ENCODE measurements at places on chromosomes 11 and 22.

- DNase-seq: no peak
Observed at GRCh38 chr11:103228807-103229206, 119.6 kb downstream of the DYNC2H1 start.

DNA sequence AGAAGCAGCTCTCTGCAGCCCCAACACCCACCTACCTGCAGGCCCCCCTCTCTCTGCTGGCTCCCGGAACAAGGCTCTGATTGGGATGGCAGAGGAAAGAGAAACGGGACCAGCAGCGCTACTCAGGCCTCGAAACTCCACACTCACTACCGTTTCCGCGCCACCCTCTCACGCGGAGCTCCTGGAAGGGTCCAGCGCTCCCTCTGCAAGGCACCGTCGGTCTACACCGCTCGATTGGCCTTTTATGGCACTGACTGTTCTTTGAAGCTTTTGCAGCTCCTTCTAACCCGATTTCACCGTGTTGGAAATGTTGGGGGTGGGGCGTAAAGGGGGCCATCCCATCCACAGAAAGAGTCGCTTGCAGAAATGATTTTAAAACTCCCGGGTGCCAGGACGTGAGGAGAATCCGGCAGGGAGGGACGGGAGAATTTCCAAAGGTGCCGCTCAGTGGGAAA is 323 bp upstream of the PANX1 start:
- DNase-seq: no peak

GRCh38 chr11:57432714-57433163 is 5.8 kb upstream of the SLC43A3 start:
- no peak for DNase-seq

DNA sequence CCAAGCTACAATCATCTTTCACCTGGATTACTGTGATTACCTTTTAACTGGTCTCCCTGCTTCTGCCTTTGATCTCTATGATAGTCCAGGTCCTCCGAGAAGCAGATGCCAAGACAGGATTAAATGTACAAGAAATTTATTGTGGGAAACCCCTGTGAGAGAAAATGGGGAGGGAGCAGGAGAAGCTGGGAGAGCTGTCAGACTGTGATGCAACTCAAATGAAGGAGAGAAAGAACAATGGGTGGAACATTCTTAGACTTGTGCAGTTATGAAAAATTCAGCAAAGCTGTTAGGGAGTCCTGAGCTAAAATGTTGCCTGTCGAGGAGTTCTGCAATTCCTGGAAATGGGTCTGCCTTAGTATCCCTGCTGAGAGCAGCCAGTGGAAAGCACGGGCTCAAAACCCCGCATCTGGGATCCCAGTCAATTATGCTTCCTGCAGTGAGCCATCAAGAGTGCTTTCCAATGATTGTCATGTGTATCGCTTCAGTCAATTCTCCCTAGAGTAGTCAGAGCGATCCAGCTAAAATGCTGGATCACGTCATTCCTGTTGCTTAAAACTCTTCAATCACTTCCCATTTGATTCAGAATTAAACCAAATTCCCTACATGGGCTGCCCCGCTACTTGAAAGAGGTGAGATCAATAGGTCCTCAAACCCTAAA is 16.5 kb upstream of the CSTF3 start:
- DNase-seq: no peak

DNA sequence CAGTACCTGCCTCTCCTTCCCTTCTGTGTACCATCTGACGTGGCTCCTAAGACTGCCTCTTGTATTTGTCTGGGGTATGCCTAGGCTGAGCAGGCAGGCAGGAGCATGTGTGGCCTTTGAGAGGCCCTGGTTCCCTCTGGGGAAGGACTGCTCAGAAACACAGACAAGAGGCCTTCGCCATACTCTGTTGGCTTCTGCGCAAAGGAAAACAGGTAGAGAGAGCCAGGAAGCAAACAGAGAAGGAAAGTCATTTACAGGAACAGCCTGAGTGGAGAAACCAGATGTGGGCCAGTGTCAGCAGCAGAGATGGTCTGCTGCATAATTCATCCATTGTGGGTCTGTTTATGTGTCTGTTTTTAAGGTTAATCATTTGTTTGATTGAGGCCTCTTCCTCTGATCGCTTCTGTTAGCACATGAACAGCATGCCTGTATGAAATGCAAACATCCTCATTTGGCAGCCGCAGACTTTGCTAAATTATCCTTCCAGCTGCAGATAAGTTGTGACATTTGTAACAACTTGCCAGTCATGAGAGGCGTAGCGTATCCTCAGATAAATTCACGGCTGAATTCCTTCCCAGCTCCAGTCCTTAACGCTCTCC is 119.4 kb downstream of the GALNT18 start:
- DNase-seq: no peak

DNA sequence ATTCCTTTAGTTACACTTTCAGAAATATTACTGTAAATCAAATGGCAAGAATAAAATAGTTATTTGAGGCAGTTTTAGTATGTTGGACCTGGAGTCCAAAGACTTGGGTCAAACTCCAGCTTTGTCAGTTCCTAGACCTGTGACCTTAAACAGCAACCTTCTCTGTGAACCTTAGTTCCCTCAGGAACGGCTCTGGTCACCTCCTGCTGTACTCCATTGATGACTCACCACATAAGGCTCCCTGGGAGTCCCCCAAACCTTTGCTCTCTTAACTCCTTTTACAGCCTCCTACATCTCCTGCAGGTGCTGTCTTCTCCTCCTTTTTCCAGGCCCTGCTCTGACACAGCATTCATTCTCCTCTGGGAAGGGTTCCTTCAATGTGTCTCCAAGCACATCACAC is 29.1 kb downstream of the LIMK2 start:
- DNase-seq: no peak

DNA sequence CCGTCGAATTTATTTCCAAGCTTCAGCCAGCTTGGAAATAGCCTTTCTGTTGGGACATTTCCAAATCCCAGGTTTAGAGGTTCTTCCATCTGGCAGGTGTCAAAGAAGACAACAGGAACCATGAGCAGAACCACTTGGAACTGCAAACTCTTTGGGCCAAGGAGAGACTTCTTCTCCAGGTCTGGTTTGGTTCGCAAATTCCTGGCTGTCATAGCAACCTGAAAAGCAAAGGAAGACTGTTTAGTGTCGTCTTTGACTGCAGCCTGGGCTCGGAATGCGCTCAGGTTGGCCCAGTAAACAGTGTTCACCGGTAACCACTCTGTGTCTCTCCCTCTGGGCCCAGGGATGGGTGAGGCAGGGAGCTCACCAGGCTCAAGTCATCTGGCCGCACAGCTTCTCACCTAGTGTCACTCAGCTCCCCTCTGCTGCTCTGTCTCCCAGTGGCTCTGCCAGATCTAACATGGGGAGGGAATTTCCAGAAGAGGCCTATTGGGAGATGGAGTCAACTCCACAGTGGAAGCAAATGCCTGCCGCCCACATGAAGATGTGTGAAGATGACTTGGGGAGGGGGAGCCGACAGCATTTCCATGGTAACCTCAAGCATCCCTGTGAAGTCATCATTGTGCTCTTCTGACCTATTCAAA is 11.9 kb upstream of the CLMP start:
- DNase-seq: no peak

- DNase-seq: no peak
Observed at GRCh38 chr11:74418509-74418895, 20.3 kb upstream of the PGM2L1 start.

DNA sequence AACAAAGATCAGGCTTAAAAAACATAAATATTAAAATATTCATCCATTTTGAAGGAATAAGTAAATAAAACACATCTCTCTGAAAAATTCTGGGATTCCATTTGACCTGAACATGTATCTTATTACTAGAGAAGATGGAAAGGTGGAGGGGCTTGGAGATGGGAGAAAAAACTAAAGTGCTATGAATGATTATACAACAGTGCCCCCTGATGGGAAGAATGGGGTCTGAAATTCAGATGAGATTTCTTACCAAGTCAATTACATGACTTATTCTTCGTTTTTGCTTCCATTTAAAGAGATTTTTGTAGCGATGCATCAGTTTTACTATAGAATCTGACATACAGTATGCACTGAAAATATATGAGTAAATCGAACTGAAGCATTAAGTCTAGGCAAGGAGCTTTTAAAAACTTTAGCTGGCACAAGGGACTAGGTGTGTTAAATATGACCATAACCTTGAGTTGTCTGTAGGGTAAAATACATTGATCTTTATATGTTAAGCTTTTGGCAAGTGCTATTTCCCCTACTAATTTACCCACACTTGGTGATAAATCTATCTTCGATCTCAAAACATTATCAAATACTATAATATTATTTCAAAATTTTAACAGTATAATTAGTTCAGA is 718.8 kb downstream of the CNTN5 start:
- DNase-seq: no peak

DNA sequence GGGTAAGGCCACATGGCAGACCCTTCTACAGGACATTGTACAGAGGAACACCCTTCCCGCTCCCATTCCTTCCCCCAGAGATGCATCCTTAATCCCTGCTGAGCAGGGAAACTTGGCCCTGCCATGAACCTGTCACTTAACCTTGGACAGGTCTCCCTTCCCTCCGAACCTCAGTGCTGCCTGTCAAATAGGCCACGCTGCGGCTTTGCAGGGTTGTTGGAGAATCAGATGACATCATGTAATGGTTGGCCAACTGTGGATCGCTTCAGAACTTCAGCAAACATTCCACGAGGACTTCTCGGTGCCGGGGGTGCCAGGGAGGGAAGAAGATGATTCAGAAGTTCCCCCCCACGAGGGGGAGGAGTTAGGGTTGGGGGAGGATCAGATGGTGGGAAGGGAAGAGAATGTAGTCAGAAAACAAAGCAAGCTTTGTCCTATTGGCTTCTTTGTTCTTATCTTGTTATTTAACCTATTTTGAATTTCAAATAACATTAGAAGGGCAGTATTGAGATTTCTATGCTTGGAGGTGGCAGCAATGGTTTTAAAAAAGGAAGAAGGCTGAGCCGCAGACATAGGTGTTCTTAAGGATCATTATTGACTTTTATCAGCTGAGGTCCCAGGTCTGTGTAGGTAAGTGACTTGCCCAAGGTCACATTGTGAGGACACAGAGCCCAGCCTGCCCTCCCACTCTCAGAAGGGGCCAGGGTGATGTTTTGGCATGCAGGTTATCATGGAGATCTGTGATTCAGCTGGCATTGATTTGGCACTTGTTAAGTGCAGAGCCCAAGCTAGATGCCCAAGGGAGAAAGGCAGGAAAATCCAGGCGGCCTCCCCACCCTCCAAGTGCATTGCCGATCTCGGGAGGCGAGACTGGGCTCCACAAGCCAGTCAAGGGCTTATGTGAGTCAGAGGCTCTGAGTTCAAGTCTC is 3.1 kb downstream of the CDC42EP1 start:
- DNase-seq: no peak

GRCh38 chr11:125944350-125945010 is 1.4 kb upstream of the VSIG10L2 start:
- no peak for DNase-seq

DNA sequence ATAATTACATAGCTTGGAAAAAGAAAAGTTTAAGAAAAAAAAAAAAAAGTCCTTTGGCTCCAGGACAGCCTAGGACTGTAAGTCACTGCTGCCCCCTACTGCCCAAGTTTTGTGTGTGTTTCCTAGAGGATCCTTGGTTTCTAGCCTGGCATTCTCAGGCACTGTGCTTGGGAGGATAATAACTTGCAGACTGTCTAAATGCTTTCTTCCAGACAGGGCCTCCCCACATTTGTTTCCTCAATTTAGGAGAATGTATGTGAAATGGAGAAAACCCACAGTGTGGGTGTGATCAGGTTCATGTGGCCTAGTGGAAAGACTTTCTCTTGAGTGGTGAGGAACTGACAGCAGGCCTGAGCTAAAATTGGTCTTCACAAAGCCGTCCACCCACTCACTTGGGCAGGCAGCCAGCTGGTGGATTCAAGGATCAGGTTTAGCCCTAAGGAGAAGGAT is 191.0 kb downstream of the NAV2 start:
- no peak for DNase-seq

GRCh38 chr22:30357236-30357570 is 396 bp downstream of the CCDC157 start:
- no peak for DNase-seq

GRCh38 chr11:19873730-19874129 is 161.1 kb downstream of the NAV2 start:
- no peak for DNase-seq

DNA sequence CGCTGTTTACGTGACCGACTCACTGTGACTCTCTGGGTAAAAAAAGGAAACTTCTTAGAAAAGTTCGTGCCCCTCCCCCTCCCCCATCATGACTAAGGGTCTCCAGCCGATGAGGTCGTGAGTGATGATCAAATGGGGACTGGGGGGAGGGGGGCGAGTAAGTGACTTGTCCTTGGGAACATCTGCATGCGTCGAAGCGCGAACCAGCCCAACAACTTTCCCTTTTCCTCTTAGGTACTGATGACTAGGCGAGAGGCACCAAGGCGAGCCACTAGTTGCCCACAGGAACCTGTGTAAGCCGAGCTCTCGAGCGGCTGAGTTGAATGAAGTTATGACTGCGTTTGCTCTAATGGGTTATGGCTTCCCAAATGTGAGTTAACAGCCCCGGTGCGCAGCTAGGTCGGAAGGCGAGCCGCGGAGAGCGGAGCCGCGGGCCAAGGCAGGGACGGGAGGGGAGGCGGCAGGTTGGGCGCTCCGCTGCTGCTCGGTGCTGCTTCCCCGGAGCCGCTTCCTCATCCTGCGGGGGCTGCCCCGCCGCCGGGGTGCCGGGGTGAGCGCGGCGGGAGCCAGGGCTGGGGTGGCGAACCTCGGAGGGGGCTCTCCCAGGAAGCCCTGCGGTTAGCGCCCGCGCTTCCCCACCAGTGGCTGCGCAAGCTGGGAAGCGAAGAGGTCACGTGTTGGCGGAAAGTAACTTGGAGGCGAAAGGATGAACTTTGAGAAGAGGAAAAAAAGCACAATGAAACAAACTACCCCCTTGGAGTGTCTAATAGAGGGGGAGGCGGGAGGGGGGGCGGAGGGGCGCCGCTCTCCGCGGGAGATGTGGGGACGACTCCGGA is 22.1 kb upstream of the BDNF start:
- no peak for DNase-seq

GRCh38 chr22:39600491-39601179 is 30.1 kb downstream of the CACNA1I start:
- no peak for DNase-seq

DNA sequence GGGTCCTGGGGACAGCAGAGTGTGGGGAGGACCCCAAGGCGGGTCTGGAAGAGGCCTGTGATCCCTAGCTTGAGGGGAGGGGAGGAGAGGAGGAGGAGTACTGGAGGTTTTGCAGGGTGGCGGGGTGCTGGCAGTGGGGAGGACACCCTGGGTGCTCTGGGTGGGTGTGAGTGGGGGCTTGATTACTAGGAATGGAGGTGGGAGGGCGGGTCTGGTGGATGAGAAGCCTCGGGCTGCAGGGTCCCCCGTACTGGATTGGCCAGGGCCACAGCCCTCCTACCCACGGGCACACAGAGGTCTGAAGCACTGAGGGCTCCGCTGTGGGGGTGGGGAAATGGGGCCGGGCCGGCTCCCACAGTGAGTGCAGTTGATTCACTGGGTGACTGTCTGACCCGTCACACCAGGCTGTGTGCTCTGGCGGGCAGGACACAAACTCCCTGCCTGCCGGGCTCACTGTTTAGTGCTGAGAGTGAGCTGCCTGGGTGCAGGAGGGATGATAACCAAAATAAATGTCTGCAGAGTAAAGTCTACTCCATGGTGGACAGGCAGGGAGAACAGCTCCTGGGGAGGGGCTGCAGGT is 114.2 kb downstream of the CACNA1I start:
- DNase-seq: no peak

- no peak for DNase-seq
Observed at GRCh38 chr22:28795932-28796856, 4.2 kb downstream of the XBP1 start.

All from GM06990 (cell line).